Activated CD8-positive, alpha-beta T cell treated with anti-CD3 and anti-CD28 coated beads, Interleukin-2, amount 10 ng/mL, durations not matched to agents 7 days and 5 days (primary cell): ENCODE measurements at places on chromosomes 6 and 20. TPM values are rescaled to one million over a fixed set of nuclear protein-coding genes. Genes with fewer than 3 reads are reported as not detected.
A peak's percentile ranks its signal among the peaks of the same experiment; 100 is the strongest.

Gene TTK
- 47.8 TPM for total RNA-seq

Gene EYA4
- not detected for total RNA-seq

Gene MMP24
- not detected for total RNA-seq

GRCh38 chr6:37308069-37308815, 45.5 kb upstream of the RNF8 start:
- DNase-seq, result no peak

GRCh38 chr6:160177220-160177619, 55.6 kb downstream of the SLC22A1 start:
- DNase-seq, result no peak

- no peak for DNase-seq
These were observed 386.9 kb downstream of the CDH4 start for GRCh38 chr20:61638802-61639585.

DNA sequence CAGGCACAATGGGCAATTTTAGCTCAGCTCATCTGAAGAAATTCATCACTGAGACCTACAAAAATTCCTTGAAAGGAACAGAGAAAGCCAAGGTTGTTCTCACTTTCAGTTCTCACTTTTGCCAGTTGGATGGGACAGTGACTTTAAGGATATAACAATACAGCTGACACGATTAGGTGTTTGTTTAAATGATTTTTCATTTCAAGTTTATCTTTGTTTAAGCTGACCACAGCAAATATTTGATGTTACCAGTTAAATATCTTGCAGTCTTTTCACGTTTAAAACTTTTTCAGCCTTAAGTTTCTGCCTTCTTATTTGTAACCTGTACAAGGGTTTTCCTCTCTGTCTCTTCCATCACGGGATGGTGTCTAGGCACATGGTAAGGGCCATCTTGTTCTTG, 93.6 kb downstream of the PLCB1 start:
- no peak for DNase-seq

GRCh38 chr6:35426074-35426473, 26.1 kb upstream of the FANCE start:
- DNase-seq, result no peak

DNA sequence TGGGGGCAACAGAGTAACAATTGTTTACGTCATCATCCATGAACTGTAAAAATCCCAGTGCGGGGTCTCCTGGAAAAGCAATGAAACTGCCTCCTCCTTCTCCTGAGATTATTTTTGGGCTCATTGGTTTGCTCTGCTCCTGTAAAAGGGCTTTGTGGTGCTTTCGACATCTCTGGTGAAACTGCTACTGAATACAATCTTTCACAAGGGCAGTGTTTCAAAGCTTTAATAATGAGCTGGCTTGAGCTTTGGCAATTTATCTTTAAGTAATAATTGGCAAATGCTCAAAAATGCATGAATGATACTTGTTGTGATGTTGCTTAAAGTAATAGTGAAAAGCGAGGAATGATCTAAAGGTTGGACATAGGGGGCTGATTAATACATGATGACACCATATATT, 43.5 kb upstream of the ENPP1 start:
- no peak for DNase-seq

DNA sequence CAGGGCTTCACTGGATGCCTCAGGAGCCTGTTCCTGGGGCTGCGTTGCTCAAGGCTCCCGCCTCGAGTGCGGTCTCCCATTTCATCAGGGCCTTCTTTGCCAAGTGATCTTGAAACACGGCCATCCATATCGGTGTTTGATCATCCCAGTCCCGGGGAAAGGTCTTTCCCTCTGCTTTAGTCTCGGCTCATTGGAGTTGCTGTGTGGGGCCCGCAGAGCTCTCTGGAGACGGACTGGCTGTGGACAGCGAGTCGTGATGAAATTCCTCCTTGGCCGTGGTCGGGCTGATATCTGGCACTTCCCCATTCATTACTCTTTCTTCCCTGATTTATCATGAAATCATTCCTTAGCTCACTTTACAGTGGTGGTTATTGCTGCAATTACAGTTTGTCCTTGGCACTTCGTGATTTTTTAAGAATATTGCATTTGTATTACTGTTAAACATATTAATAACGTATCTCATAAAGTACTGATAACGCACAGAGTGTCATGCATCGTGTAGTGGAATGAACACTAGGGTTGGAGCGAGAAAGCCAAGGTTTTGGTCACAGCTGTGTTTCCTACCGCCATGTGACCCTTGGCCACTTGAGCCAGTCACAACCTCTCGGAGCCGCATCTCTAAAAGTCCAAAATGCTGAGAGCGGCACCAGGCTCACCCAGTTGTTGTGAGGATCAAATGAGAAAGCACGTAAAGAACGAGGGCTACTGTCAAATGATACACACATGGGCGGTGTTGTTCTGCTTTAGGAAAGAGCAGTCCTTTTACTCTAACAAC, 71.8 kb downstream of the MTHFD1L start:
- DNase-seq, result no peak

- DNase-seq, result no peak
These were observed 240.3 kb upstream of the BTBD3 start for GRCh38 chr20:11677428-11677827.

GRCh38 chr6:27791182-27791943, 120.8 kb downstream of the OR2B2 start:
- DNase-seq, result peak; percentile 34
